ENCODE measurements at places on chromosomes 12 and 14.

DNA sequence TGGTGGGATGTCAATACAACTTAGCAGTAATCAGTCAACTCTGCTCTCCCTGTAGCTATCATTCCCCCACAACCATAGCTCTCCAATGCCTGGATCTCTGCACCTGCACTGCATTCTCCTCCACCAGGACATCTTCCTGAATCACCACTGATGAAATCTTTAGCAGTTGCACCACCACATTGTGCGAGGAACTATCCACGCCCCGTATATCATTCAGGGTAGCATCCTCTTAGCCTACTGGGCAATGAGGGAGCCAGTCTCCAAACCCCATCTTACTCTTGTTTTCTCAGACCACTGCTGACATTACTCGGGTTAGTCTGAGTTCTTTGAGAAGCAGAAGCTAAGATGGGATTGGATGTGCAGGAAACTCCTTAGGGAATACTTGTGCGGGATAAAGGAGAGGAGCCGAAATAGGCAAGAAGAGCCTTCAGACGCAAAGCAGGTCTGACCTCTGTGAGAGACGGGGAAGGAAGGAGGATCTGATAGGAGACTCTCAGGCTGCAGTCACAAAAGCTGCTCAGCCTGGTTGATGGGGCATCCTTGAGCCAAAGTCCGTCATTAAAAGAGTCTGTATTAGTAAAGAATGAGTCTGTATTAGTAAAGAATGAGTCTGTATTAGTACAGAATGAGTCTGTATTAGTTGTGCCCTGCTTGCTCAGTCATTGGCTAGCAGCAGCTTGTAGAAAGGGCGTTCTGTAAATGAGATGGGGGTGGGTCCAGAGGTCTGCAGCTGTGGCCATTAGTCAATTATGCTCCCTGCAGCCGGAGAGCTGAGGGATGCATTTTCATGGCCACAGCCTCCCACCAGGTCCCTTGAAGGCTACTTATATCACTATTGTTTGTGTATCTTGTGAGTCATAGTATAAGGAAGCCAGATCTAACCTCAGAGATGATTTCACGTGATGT, 49.6 kb upstream of the RASSF3 start:
- H3K27me3 ChIP-seq, result no peaks in the 10 kb centered on the region
- DNase-seq, result peak; percentile 61
- no peak overlapping the region for H3K4me3 ChIP-seq

DNA sequence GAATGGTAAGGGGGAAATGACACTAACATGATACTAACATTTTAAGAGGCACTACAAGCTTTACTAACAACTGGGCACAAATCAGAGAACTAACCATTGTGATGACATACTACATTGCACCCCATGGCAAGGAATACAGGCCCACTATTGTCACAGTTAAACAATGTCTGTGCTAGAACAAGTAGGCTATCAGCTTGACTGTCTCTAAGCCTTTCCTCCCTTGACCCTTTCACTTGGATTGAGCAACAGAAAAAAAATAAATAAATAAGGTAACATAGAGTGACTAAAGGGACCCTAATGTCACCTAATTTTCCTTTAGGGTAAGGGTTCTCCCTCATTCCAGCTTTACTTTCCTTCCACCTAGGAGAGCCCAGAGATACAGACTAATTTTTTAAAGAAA, 4.4 kb downstream of the SLC38A2 start:
- H3K36me3 ChIP-seq, result peaks cover 83% of the 10 kb centered on the region
- no peak overlapping the region for H3K27ac ChIP-seq
- DNase-seq, result no peak

- no peaks in the 10 kb centered on the region for H3K4me1 ChIP-seq
- no peaks in the 10 kb centered on the region for H3K36me3 ChIP-seq
- peak; percentile 97 for DNase-seq
- no peak within 1 kb of the TSS for H3K27ac ChIP-seq
- peak within 1 kb of the TSS; percentile 90 for H3K4me3 ChIP-seq
Measured at GRCh38 chr12:57430931-57431566, at the start of gene R3HDM2. R3HDM2 (minus strand) TSS chr12:57431043; CDS start chr12:57310428, 120,615 bp downstream.

DNA sequence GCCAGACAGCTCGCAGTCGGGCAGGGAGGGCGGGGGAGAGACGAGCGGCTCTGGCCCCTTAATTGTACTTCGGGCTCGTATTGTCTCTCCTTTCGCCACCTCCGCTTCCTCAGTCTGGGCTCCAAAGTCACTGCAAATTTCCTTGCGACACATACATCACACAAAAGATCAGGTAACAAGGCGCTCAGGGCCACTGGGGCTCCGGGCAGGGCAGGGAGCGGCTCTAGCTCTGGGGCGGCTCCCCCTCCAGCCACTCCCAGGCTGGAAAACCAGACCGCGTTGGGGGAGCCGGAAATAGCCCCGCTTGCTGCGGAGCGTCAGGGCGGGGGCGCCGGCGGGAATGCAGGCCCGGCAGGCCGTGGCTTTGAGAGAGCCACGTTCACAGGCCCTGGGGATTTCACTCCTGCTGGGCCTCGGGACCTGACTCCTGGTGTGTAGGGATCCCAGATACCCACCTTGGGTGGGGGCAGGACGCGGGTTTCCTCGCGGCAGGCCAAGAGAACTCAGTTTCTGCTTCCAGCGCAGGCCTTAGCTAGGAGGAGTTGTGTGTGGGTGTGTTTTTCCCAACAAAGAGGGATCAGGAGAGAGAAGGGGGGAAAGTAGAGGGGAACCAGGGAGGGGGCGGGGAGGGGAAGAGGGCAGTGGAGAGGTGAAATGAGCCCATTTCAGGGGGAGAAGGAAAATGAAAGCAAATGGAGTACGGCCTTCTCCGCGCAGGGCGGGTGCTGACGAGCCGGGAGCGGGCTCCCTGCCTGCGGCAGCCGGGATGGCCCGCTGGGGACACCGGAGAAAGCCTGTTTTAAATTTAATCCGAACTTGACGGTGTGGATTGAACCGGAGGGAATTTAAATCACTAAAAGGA, 4.4 kb upstream of the HOXC9 start:
- peaks cover 99% of the 10 kb centered on the region for H3K27me3 ChIP-seq
- no peaks in the 10 kb centered on the region for H3K36me3 ChIP-seq
- no peaks in the 10 kb centered on the region for H3K4me1 ChIP-seq
- H3K4me3 ChIP-seq, result peak overlapping the region; percentile 73
- H3K27ac ChIP-seq, result no peak overlapping the region

- peaks cover 20% of the 10 kb centered on the region for H3K36me3 ChIP-seq
- H3K27ac ChIP-seq, result no peak overlapping the region
- no peak overlapping the region for H3K4me3 ChIP-seq
- H3K27me3 ChIP-seq, result no peaks in the 10 kb centered on the region
- DNase-seq, result no peak
- H3K4me1 ChIP-seq, result peaks cover 2% of the 10 kb centered on the region
Measured at GRCh38 chr12:124049451-124050094, 76.6 kb downstream of the ZNF664 start.

DNA sequence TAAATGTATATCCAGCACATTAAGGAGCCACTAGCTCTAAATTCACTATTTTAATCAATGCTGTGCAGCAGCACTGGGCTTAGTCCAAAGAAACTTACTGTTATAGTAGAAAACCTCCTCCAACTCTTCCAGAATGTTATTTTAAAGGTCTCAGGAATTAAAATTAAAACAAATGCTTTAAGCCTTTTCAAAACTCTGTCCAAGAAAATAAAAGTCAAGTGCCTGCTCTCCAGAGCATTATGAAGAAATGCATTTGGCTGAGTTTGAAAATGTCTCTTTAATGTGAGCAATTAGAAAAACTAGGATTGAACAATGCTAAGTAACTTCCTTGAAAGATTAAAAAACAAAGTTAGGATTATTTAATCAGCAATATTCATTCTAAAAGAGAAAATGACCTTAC, 322.4 kb upstream of the DCN start:
- H3K4me1 ChIP-seq, result no peaks in the 10 kb centered on the region
- H3K27ac ChIP-seq, result no peak overlapping the region
- no peak overlapping the region for H3K4me3 ChIP-seq
- H3K36me3 ChIP-seq, result no peaks in the 10 kb centered on the region
- no peak for DNase-seq

- DNase-seq, result no peak
- H3K4me1 ChIP-seq, result no peaks in the 10 kb centered on the region
- H3K36me3 ChIP-seq, result no peaks in the 10 kb centered on the region
Measured at GRCh38 chr12:6165395-6165794, 34.8 kb upstream of the CD9 start.

DNA sequence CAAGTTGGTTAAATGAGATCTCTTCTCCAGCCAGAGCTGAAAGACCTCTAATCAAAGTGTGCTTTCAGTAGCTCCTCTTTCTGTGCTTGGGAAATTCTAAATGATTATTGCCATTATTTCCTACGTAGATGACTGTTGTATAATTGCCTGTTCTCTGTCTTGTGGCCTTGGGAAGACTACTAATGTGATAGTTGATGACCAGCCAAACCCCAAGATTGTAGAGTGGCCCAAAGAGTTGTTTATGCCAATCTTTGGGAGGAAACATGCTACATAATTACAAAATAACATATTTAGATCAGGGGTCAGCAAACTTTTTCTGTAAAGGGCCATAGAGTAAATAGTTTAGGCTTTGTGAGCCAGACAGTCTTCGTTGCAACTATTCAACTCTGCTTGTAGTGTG, 135.1 kb upstream of the DIO2 start:
- no peaks in the 10 kb centered on the region for H3K27me3 ChIP-seq
- no peaks in the 10 kb centered on the region for H3K4me1 ChIP-seq
- no peak overlapping the region for H3K27ac ChIP-seq
- H3K36me3 ChIP-seq, result no peaks in the 10 kb centered on the region
- no peak for DNase-seq
- H3K4me3 ChIP-seq, result no peak overlapping the region

- H3K4me3 ChIP-seq, result no peak overlapping the region
- no peaks in the 10 kb centered on the region for H3K36me3 ChIP-seq
- H3K27me3 ChIP-seq, result no peaks in the 10 kb centered on the region
- DNase-seq, result no peak
- no peak overlapping the region for H3K27ac ChIP-seq
- H3K4me1 ChIP-seq, result peaks cover 5% of the 10 kb centered on the region
Measured at GRCh38 chr12:116261525-116262100, 15.9 kb downstream of the MED13L start.

- DNase-seq, result peak; percentile 29
- H3K4me3 ChIP-seq, result no peak overlapping the region
- no peaks in the 10 kb centered on the region for H3K27me3 ChIP-seq
- H3K36me3 ChIP-seq, result no peaks in the 10 kb centered on the region
- H3K27ac ChIP-seq, result no peak overlapping the region
Measured at GRCh38 chr12:29389295-29389919, 8.4 kb upstream of the ERGIC2 start.
